ENCODE measurements at places on chromosomes 11 and 22.

DNA sequence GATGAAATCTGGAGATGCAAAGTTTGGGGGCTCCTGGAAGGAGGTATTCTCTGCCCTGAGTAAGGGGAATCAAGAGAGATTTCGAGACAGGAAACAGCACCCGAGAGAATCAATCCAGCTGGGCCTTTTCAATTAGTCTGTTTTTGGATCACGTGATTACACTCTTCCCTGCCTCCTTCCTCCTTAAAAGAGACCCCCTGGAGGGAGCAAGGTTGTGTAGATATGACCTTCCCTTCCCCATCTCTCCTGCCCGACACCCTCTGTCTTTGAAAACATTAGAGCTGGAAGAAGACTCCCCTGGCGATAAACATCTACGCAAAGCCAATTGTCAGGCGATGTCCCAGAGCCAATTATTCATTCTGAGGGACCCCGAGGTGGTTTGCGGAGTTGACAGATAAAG, 407.9 kb downstream of the MIAT start:
- DNase-seq: no peak

- no peak for DNase-seq
Measured at GRCh38 chr22:28714043-28714628, 27.5 kb downstream of the CHEK2 start.

DNA sequence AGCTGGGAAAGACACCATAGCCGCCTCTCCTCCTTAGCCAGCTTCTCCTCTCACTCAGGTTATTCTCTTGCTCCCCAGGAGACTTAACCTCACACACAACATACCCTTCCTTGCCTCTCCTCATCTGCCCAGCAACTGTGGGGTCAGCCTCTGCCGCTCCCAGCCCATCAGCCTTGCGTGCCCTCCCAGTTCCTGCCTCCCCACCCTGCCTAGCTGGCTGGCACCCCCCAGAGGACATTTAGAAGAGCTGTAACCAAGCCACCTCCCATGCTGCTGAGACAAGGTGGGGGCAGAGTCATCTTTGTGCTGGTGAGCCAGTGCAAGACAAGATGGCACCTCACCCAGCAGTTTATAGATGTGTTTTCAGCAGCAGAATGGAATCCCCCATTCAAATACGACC, 38.2 kb downstream of the TOM1 start:
- no peak for DNase-seq

DNA sequence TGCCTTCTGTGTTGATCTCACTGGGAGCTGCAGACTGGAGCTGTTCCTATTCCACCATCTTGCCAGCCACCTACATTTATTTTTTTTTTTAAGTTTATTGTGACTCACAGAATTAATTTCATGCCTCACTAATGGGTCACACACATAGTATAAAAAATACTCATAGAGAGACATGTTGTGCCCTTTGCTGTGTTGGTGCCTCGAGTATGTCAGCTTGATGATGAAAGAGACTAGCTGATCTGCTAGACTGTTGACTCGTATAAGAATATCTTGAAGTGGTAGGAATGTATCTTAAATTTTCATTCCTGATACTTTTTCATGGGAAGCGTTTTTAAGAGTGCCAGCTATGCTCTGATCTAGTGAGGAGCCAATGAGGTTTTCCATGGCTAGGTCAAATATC, 28.6 kb upstream of the AMPD3 start:
- DNase-seq: no peak

DNA sequence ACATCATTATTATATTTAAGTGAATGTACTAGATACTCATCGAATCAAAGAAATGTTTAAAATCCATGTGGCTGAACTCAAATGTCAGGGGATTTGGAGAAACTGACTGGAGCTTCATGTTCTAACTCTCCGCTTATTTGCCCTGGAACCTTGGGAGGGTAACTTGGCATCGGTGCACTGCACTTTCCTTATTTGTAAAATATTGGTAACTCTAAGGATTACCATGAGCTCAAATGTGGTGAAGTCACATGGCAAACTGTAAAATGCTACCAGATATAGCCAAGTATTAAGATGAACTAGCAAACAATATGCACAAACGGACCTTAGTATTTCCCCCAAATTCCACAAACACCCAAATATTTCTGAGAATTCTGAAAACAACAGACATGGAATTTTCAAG, 75.6 kb downstream of the ETS1 start:
- DNase-seq: no peak

DNA sequence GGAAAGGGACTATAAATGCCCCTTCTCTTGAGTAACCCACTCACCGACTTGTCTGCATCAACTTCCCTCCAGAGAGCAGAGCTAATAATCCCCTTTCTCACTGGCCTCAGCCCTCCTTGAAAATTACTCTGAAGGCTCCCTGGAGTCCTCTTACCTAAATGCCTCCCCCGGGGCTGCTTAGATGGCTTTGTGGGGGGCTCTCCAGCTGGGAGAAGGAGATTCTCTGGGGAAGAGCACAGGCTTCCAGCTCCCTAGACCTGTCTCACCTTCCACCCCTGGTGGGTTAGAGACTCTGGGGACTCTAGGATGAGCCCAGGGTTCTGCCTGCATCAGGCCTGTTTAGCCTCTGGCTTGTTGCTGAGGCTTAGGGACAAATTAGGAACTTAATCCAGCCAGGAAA, 39.8 kb downstream of the MIAT start:
- no peak for DNase-seq

GRCh38 chr11:88183233-88183632, 8.0 kb upstream of the RAB38 start:
- no peak for DNase-seq

- no peak for DNase-seq
Measured at GRCh38 chr11:122145715-122146274, 29.8 kb upstream of the BLID start.

GRCh38 chr11:1936072-1936780, 10.9 kb upstream of the MRPL23 start:
- DNase-seq: no peak

GRCh38 chr11:118533769-118534729, 3.1 kb downstream of the TMEM25 start:
- DNase-seq: no peak

- no peak for DNase-seq
Measured at GRCh38 chr11:2098691-2099515, 40.3 kb downstream of the IGF2 start.

GRCh38 chr11:23846902-23847422, 649.9 kb upstream of the LUZP2 start:
- DNase-seq: no peak

GRCh38 chr22:48979482-48979881, 848.2 kb downstream of the BRD1 start:
- DNase-seq: peak; percentile 39

- peak; percentile 72 for DNase-seq
Measured at GRCh38 chr11:44018127-44018521, 29.7 kb upstream of the ACCSL start.

DNA sequence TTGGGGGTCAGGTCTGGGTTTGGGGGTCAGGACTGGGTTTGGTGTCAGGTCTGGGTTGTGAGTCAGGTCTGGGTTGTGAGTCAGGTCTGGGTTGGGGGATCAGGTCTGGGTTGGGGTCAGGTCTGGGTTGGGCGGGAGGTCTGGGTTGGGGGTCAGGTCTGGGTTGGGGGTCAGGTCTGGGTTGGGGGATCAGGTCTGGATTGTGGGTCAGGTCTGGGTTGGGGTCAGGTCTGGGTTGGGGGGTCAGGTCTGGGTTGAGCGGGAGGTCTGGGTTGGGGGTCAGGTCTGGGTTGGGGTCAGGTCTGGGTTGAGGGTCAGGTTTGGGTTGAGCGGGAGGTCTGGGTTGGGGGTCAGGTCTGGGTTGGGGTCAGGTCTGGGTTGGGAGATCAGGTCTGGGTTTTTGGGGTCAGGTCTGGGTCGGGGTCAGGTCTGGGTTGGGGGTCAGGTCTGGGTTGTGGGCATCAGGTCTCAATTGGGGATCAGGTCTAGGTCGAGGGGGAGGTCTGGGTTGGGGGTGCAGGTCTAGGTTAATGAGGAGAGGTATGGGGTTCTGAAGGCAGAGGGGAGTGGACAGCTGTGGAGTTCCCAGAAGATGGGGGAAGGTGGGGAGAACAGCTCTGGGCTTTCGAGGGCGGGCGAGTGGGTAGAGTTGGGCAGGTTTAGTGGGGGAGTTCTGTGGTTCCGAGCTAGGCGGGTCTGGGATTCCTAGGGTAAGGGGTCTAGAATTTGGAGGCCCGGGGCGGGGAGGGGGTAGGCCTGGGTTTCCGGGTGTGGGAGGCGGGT, 629 bp downstream of the TTLL8 start:
- DNase-seq: no peak

DNA sequence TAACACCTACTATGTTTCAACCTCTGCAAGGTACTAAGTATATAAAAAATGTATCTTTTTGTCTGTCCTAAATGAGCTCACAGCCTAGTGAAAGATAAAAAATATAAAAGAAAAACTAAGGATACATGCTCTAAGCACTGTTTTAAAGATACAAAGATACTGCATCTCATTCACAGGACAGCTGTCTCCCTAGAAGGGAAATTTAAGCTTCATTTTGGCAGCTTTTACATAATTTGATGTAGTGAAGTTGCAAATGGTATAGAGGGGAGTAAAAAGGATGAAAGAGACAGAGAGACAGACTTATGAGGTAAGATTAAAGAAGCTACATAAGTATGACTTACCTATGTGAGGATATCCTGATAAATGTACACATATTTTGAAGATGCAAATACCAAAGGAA, 53.6 kb downstream of the LRRC4C start:
- DNase-seq: no peak

DNA sequence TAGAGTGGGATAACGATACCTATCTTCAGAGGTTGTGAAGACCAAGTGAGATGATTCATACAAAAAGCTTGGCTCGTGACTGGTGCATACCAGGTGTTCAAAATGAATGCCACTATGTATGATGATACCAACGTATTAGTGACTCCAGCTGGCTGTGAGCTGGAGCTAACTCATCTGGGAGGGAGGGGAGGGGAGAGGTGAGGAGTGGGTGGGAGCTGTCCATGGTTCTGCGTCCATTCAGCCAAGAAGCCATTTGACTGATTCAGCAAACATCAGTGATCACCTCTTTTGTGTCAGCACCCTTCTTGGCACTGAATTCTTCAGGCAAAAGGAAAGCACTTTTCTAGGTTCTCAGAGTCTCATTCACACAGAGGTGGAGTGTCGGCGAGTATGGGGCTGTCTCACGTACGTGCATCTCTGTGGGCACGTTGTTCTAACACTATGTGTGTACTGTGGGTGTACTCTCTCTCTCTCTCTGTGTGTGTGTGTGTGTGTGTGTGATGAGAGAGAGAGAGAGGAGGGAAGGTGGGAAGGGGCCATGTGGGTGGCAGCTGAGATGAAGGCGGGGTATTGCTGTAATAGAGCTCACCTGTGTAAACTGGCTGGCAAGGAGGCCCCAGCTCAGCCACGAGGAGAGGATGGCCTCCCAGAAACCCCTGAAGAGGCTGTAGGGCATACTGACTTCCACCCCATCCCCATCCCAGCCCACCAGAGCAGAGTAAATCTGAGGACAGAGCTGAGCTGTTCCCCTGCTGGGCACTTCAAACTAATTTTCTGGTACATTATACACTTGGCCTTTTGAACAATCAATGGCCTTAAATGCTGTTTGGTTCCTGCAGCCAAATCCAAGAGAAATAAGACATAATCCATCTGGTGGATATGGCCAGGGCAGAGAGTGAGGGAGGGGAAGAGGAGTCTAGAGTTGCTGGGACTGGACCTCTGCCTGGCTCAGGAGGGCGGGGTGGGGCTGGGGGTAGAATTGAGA, 96.1 kb upstream of the THY1 start:
- peak; percentile 26 for DNase-seq

- DNase-seq: no peak
Measured at GRCh38 chr11:4156571-4156970, 62.0 kb downstream of the RRM1 start.

DNA sequence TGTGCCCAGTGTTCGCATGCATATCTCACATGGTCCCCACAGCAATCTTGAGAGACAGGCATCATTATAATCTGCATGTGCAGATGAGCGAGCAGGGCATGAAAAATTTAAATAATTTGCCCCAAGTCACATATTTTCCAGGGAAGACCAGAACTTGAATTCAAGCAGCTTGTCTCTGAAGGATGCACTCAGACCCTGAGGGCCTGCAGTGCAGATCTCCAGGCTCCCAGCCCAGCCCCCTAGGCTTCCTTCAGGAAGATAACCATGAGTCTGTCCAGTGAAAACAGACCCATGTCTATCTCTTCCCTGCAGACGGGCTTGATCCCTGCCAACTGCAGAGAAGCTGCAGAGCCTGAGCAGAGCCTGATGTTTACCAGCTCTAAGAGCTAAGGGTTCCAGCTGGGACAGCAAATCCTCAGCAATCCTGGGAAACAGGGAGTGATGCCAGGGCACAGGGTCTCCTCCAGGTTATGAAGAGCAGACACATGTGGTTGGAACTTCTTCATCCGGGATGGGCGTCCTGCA, 55.1 kb downstream of the NAV2 start:
- DNase-seq: no peak

GRCh38 chr11:84264066-84264465, 977.9 kb upstream of the CCDC90B start:
- no peak for DNase-seq

DNA sequence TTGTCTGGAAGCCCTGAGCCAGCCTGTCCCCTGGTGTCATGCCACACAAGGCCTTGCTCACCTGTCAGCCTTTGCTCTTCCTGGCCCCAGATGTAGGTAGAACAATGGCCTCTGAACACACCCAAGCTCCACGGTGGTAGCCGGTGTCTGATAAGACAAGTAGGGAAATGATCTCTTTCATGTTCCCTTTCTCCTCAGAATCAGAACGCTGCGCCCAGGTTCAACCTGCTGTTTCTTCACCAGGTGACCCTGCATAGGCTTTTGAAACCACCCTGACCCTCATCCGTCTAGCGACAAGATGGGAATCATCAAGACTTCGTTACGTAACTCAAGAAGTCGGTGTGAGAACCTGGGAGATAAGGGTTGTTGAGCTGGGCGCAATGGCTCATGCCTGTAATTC, 28.7 kb upstream of the YWHAH start:
- no peak for DNase-seq

DNA sequence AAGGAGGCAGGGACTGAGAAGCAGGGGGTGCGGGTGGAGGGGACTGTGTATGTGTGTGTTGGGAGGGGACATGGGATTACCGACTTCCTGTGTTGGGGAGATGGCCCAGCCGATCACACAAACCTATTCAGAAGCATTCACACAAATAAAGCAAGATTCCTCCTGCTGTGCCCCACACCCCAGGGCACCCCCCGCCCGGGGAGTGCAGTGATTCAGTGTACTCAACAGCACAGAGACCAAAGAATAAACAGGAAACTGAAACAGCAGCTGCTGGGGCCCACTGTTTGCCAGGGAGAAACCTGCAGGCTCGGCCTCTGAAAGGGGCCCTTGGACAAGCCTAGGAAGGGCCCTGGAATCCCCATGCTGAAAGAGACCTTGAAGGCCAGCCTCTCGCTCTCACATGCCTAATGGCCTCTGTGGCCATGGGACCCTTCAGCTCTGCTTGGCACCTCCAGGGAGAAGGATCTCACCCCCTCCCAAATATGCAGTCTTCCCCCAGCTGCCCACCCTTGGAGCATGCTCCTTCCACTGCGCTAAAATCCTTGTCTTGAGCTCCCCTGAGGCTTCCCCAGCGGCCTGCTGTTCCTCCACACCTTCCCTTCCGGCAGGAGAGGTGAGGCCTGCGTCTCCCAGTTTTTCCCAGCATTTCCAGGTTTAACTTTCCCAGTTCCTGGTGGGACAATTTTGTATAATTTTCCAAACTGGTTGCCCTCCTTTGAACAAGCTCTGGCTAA, 72.9 kb downstream of the CSNK2A3 start:
- no peak for DNase-seq

All from RPMI8226 (cell line).